Astrocyte of the cerebellum (primary cell): ENCODE measurements at places on chromosomes 3 and 15.
A peak's percentile ranks its signal among the peaks of the same experiment; 100 is the strongest.

DNA sequence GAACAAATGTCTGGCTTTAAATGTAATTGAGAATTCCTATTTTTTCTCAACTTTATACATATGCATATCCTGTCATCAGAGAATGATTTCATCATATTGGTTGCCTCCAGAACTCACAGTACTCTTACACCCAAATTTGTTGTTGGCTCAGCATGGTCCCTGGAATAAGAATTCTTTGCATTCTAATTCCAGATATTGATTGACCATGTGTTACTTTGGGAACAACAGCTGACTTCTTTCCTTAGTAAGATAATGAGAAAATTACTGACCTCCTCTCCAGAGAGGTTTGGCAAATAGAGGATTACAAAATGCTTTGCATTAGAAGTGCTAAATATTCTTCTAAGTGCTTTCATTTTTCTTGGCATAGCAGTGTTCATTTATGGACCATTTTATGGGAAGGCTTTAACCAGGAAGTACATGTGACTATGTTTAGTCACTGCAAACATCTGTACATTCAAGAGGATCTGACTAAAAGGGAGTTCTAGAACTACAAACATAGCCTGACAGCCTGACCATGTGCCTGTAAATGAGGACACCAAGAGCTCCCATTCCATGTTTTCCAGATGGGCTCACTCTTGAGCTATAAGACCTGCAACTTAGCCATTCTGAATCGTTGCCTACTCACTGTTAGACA, 391.6 kb upstream of the DPPA4 start:
- DNase-seq: no peak

DNA sequence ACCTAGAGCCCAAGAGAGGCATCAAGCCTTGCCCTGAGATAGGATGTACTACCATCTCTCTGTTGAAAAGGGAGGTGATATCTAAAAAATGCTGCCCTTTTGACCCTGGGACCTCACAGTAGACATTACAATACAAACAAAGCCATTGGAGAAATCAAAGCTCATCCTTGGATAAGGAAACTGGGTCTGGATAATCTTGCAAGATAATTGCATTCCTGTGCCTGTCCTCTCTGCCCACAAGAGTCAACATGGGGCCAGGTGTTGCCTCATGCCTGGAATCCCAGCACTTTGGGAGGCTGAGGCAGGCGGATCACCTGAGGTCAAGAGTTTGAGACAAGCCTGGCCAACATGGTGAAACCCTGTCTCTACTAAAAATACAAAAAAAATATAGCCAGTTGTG, 57.3 kb upstream of the DLG1 start:
- no peak for DNase-seq

DNA sequence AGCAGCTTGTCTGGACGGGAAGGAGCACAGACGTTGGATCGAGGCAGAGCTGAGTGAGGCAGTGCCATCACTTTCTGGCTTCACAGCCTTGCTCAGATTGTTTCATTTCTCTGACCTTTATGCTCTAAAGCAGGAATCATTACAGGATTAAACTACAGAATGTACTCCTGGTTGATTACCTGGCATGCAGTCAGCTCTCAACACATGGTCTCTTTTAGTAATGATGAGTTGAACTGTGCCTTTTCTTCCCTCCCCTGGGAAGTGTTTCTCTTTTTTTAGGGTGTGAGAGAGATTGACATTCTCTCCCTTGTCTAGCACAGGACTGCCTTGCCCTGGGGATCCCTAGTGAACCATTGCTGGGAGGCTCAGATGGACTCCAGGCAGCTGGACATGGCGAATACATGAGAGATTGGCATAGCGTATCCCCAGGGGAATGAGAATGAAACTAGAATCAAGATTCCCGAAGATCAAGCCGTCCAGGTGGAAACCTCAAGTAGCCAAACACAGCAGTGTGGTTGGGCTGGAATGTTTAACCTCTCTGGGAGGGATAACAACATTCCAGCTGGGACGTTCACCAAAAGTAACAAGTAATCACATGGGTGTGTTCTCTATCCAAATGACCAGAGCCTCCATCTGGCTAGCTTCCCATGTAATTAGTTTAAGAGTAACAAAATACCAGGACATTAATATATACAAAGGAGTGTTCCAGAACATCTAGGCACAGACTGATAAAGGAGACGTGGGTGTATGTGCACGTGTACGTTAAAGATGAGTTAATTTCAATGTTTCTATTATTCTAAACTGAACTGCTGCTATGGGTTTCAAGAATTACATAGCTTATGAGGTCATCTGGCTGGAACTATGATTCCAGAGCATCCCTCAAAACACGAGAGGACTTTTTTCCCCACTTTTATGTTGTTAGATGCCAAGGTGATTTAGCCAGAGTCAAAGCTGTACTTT, 118.6 kb upstream of the NR2E3 start:
- peak; percentile 99 for DNase-seq

- DNase-seq: no peak
Measured at GRCh38 chr3:50423543-50423942, 64.2 kb upstream of the TMEM115 start.

DNA sequence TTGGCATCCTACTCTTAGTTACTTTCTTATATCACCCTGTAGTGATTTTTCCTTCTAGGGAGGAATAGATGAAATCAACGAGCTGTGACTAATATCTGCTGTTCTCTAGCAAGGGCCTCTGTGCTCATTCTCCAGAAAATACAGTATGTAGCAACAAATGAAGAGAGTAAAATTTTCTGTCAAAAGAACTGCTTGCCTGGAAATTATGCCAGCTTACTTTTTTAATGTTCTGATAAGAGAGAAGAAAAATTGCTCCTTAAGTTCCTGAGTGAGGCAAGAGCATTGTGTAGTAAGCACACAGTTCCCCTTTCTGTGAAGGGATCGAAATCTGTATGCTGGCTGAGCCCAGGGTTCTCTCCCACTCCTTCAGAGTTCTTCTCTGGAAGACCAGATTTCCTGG, 51.4 kb upstream of the GK5 start:
- DNase-seq: no peak

DNA sequence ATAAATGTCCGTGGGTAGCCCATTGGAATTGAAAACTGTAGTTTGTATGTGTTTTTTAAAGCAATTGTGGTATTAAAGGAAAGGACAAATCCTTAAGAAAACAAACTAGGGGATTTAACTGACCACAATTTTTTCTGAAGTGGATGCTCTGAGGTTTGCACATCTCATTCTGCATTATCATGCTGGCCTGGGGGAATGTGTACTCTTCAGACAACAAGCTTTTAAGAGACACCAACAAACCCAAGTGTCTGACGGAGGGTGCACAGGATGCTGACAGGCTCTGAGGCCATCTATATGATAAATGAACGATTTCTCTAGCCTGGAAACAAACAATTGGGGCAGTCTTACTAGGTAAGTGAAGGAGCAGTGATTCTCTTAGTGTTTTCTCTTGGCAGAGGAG, 9.1 kb downstream of the LINS1 start:
- no peak for DNase-seq

- DNase-seq: no peak
Measured at GRCh38 chr3:170196833-170197232, 15.3 kb upstream of the PHC3 start.

DNA sequence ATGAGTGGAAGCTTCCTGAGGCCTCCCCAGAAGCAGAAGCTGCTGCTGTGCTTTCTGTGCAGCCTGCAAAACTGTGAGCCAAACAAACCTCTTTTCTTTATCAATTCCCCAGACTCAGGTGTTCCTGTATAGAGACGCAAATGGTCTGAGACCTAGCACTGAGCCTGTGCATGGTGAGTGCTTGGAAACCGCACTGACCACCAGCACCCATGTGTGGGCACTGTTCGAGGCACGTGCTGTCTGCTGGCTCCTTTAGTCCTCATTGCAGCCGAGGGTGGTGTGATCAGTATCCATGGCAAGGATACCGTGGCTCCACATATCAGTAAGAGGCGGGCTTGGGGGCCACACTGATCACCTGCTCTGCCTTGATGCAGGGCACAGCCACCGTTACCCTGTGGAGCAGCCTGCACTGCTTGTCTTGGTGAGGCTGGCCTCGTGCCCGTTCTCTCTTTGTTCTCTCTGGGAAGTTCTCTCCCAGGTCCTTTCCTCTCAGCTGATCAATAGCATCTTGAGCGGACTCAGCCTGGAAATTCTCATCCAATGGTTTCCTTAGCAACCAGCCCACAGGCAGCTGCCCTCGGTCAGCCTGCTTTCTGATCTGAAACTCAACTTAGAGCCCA, 101.0 kb downstream of the PLXNA1 start:
- no peak for DNase-seq

DNA sequence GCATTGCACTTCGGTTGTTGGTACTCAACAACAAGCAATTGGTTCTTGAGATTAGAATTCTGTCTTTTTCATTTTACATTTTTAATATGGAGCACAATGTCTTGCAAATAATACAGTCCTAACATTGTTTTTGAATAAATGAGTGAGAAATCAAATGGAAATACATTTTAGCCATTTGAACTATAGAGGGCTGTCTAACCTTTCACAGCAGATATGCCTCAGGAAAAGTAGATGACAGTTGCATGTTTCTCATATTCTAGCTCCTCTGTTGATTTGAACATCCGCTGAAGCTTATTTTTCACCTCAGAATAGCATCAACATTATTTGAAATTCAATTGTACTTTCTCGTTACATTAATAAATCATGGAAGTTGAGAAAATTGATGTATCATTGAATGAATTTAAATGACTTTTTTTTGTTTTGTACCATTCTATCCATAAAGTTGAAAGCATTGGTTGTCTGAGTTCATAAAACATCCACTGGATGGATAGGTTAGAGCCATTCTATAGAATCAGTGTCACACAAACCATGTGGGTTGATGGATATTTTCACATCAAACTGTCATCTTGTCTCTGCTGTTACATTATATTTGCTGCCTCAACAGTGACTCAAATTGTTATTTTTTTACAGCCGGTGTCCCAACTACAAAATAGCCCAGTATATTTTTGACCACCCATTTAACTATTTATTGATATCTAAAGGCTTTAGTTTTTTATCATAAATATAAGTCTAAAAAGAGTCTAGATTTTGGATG, 928.3 kb downstream of the NSUN3 start:
- DNase-seq: no peak

GRCh38 chr15:91426412-91426811, 326.4 kb downstream of the SV2B start:
- no peak for DNase-seq

DNA sequence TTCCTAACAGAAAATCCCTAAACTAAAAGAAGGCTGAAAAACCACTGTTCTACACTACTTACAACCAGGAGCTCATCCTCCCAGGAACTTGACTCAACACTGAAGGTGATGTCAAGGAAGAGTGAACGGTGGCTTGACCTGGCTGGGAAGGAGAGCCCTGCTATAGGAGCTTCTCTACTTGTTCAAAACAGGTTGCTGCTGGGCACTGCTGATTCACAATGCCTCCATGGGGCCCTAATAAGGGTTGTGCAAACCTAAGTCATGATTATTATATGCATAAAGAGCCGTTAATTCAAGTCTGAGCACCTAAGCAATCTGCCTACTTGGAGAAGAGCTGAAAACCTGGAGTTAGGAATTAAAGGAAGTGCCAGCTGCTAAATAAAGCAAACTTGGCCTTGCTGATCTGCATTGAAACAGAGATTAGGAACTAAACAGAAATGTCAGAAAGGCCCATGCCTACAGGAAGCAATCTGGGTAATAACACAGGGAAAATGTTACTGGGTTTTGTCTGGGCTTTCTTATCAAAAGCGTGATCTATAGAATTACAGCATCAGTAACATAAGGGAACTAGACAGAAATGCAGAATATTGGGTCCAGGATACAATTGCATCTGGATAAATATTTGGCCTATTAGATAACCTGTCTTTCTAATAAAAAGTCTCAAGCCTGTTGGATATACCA, 243.2 kb downstream of the NEK10 start:
- no peak for DNase-seq

GRCh38 chr3:185254799-185255198, 950 bp upstream of the EHHADH start:
- DNase-seq: no peak

GRCh38 chr3:77513542-77513941, 473.6 kb downstream of the ROBO2 start:
- DNase-seq: no peak

DNA sequence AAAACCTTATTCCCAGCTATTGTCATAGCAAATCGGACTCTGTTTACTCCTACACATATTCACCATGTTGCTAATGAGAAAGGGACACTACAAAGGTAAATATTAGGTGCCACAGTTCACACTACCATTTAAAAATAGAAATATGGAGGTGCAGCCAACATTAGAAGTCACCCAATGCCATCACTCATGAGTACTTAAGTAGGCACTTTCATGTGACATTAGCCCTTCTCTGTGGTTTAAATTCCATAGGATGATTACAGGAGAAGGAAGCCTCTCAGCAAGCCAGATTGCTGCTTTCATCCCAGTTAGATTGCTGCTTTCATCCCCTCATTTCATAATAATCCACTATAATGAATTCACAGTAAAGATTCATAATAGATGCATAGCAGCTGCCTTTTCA, 376.8 kb upstream of the ALCAM start:
- DNase-seq: no peak
